ENCODE measurements at places on chromosomes 5 and 9. TPM values are rescaled to one million over a fixed set of nuclear protein-coding genes. Genes with fewer than 3 reads are reported as not detected.

The ANKRD34B gene
- not detected for total RNA-seq

The SEPTIN8 gene
- 36.1 TPM for total RNA-seq

The NIPAL4 gene
- total RNA-seq, result 0.42 TPM

The IL4 gene
- total RNA-seq, result not detected

The ZBTB26 gene
- 3.1 TPM for total RNA-seq

The SPRY4 gene
- 65.7 TPM for total RNA-seq

The FAM151B gene
- 2.6 TPM for total RNA-seq

The PIP5K1B gene
- total RNA-seq, result not detected

The CACNA1B gene
- total RNA-seq, result not detected

The CCDC69 gene
- total RNA-seq, result 2.1 TPM

The CD14 gene
- total RNA-seq, result 0.30 TPM

The STC2 gene
- 31.2 TPM for total RNA-seq

The SVEP1 gene
- 0.98 TPM for total RNA-seq

The FOXD4L6 gene
- total RNA-seq, result 0.05 TPM

The DAB2 gene
- total RNA-seq, result 14.2 TPM

The PRDM9 gene
- total RNA-seq, result 0.41 TPM

The TTC23L gene
- not detected for total RNA-seq

The STKLD1 gene
- total RNA-seq, result 0.41 TPM

The PPP1R2B gene
- not detected for total RNA-seq

The CCL28 gene
- total RNA-seq, result 12.3 TPM

The EFNA5 gene
- total RNA-seq, result 4.3 TPM

The PCDHGB2 gene
- 1.9 TPM for total RNA-seq

The KCNV2 gene
- total RNA-seq, result not detected

The ELOVL7 gene
- total RNA-seq, result 0.45 TPM

The SLC45A2 gene
- 0.49 TPM for total RNA-seq

The FAM153A gene
- not detected for total RNA-seq

The BOD1 gene
- 60.7 TPM for total RNA-seq

The IL5 gene
- not detected for total RNA-seq

The LECT2 gene
- total RNA-seq, result not detected

The CDHR2 gene
- not detected for total RNA-seq

The PURA gene
- total RNA-seq, result 11.4 TPM

The EQTN gene
- total RNA-seq, result not detected

The SYK gene
- 0.72 TPM for total RNA-seq

The CSF1R gene
- total RNA-seq, result not detected

The FBN2 gene
- 0.16 TPM for total RNA-seq

The TMEM252 gene
- total RNA-seq, result not detected

The DNAJC18 gene
- total RNA-seq, result 3.9 TPM

All from A375 (cell line).